ENCODE measurements at places on chromosomes 11 and 22. TPM values are rescaled to one million over a fixed set of nuclear protein-coding genes. Genes with fewer than 3 reads are reported as not detected.
A peak's percentile ranks its signal among the peaks of the same experiment; 100 is the strongest.

DNA sequence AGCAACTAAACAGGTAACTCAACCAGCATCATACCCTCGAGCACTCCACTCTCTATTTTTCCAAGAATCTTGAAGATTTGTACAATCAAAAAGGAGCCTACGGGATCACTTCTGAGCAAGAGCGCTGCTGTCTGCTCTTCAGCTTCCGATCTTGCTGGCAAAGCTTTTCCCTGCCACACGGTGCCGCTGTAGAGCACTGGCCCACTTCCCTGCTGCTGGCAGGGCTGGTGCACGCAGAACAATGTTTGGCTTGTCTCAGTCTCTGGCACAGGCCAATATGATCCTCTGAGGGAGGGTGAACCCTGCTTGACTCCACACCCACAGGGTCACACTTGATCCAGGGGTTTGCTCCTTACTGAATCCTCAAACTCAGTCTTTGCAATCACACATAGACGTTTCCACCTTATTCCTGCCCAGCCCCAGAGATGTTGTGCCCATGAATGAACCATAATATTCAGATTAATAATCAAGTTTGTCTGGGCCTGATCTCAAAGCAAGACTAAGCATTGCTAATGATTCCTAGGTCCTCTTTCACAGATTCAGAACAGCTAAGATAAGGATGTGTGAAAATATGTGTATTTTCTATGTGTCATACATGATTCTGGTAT, 536.6 kb downstream of the SOX6 start:
- DNase-seq = peak; percentile 33

GRCh38 chr11:60924906-60925853, 920 bp downstream of the TMEM132A start:
- DNase-seq = no peak

DNA sequence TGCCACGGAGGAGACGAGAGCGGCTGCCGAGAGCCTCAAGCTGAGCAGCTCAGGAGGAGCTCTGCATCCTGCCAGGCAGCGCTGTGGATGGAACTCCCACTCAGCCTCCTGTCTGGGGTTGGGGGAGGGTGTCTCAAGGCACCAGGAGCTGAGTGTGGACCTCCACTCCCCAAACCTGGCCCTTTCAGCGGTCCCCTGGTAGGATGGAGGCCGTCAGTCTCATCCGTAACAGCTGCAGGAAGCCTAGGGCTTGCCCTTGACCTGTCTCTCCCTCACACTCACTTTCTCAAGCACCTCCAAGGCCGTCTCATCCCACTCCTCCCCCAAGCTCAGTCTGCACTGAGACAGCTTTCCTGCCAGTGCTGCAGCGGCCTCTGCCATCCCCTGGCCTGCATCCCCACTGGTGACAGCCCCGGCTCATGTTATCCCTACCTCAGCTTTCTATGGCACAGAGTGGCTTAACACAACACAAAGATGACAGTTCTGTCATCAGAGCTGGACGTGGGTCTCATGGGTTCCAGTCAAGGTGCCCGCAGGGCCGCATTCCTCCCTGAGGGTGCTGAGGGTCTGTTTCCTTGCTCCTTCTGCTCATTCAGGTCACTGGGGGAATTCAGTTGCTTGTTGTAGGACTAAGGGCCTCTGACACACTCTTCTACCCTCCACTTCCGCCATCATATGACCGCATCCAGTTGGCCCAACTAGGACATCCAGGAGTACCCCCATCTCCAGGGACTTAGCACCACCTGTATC, 341.9 kb upstream of the B3GAT1 start:
- DNase-seq = no peak

DNA sequence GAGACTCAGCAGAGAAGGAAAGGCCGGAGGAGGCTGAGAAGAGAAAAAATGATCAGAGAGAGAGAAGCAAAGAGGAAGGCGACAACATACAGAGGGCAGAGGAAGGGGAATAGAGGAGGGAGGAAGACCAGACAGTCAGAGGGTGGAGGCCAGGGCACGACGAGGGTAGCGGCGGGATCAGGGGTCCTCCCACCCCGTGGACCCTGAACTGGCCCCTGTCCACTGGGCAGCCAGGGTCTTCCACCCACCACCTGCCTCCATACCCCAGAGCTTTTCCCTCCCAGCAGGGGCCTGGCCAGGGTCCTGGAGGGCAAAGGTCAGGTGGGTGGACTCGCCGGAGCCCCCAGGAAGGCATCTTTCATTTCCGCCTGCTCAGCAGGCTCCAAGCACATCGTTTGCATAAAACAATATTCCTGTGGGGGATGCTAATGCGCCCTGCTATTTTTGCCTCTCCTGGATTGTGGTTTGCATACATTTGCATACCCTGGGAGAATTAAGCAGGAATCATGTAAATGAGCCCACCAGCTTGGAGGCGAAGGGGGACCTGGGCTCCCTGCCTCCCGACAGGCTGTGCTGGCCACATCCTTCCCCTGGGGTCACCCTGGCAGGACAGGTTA, 394.1 kb downstream of the MN1 start:
- DNase-seq = no peak

GRCh38 chr11:77069336-77069968, 2.7 kb downstream of the CAPN5 start:
- DNase-seq = no peak

GRCh38 chr11:336659-337198, 16.1 kb upstream of the IFITM3 start:
- DNase-seq = no peak

GRCh38 chr11:113773092-113773415, 438 bp downstream of the ZW10 start:
- DNase-seq = peak; percentile 8

GRCh38 chr22:37259540-37260029, 15.5 kb upstream of the RAC2 start:
- DNase-seq = peak; percentile 33

- no peak for DNase-seq
Observed at GRCh38 chr11:117425679-117426296, 98.1 kb downstream of the CEP164 start.

The DERL3 gene
- 64.1 TPM for total RNA-seq

The SDF2L1 gene
- 60.5 TPM for total RNA-seq

The FAM180B gene
- 0.26 TPM for total RNA-seq

The SLC6A5 gene
- total RNA-seq = not detected

The KIF18A gene
- total RNA-seq = 42.3 TPM
